ENCODE measurements at places on chromosomes 13 and 19. TPM values are rescaled to one million over a fixed set of nuclear protein-coding genes. Genes with fewer than 3 reads are reported as not detected.

GRCh38 chr13:30908416-30908980 is 2.4 kb downstream of the MEDAG start:
- no peak for DNase-seq

The ZNF253 gene
- total RNA-seq, result 0.05 TPM

DNA sequence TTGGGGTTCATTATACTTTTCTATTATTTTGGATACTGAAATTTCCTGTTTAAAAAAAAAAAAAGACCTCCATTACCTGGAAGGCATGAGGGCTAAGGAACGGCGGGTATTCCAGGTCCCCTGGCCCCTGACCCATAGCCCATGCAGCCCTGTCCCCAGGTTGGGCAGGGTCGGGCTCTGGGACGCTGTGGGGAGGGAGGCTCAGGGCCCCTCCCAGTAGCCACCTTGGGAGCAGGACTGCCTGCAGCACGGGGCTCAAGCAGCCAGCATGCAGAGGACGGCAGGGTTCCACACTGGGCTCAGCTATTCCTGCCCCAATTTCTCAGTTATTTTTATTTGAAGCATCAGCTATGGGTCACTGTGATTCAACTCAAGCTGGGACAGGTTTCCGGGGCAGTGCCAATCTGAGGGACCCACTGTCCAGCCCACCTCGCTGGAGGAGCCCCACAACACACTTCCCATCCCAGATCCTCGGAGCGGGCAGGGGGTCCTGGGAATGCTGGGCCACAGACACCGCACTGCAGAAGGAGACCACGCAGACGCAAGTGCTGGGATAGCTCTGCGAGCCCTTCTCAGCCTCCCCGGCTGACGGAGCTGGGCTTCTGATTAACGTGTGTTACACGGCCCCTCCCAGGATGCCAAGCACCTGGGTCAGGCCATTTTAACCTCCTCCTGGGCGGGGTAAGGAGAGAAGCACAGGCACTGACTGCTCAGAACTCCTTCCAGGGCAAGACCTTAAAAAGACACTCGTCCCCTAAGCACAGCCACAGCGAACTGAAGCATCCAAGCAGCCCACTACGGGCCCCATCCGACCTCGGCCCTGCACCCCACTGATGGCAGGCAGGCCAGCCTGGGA is 60.1 kb downstream of the PEPD start:
- no peak for DNase-seq

The TUBB4A gene
- total RNA-seq, result not detected

- DNase-seq, result no peak
These were observed 22.1 kb downstream of the MED4 start for GRCh38 chr13:48072787-48073186.

DNA sequence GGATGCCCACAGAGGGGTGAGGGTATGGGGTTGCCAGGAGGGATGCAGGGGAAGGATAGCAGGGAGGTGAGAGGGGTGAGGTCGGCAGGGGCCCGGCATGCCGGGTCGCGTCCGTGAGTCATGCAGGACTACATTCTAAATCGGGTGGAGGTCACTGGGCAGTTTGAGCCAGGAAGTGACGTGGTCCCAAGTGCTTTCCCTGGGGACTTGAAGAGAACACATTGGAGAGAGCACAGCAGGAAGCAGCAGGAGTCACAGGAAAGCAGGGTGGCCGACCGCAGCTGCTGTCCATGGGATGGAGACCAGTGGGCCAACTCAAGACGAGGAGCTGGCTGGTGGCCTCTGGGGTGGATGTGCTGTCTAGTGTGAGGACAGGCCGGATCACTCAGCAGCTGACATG is 92.0 kb upstream of the WASF3 start:
- no peak for DNase-seq

DNA sequence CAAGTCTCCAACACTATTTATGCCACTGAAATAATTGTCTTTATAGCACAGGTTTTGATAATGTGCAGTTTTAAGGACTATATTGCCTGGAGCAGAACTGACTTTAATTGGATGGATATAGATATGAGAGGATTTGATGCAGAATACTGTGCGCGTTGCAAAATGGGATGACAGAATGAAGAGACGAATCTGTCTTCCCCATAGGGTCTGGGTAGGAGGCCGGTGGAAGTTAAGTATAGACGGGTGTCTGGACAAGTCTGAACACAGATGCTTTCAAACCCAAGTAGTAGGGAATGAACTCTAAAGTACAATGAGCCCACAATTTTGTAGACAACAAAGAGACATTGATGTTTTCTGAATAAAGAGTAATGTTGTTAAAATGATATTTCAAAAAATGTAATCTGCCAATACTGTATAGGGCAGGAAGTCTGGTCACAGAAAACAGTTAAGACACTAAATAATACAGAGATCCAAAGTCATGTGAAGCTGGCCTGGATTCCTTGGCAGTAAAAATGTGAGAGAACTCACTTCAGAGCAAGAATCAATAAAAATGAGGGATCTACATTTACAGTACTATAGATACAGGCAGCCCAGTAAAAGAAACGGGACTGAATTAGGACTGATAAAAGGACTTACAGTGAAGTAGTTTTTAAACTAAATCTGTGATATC is 125.5 kb downstream of the ENOX1 start:
- no peak for DNase-seq

The LAIR1 gene
- not detected for total RNA-seq

All from HT-29 (cell line).